M059J (cell line): ENCODE measurements at places on chromosomes 2 and 18. TPM values are rescaled to one million over a fixed set of nuclear protein-coding genes. Genes with fewer than 3 reads are reported as not detected.

The PLGLB1 gene
- 0.49 TPM in 1 of 2 replicates, not detected in the other for total RNA-seq

The CD8B gene
- not detected in 2 replicates for total RNA-seq

- DNase-seq = no peak
These were observed 26.0 kb downstream of the TLK1 start for GRCh38 chr2:171134624-171135230.

DNA sequence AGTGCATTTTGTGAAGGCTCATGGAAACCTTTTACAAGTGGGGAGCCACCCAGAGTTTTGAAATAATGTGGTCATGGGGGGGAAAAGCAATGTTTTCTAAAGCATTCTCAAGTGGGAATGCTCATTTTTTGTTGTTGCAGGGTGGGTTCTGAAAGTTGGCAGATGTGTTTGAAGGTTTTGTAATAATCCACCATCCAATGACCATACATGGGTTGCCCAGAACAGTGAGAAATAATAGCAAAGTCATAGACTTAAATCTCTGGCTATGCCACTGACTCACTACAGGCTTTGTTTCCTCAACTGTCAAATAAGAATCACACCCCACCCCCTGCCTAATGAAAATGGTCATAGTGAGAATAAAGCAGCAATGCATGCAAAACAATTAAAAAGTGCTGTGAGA, 2.9 kb downstream of the DSG3 start:
- DNase-seq = no peak

GRCh38 chr18:46627136-46627535, 29.9 kb downstream of the LOXHD1 start:
- peak; percentile 3 for DNase-seq

- no peak for DNase-seq
These were observed 1.6 kb downstream of the PDCD1 start for GRCh38 chr2:241857041-241857541.

DNA sequence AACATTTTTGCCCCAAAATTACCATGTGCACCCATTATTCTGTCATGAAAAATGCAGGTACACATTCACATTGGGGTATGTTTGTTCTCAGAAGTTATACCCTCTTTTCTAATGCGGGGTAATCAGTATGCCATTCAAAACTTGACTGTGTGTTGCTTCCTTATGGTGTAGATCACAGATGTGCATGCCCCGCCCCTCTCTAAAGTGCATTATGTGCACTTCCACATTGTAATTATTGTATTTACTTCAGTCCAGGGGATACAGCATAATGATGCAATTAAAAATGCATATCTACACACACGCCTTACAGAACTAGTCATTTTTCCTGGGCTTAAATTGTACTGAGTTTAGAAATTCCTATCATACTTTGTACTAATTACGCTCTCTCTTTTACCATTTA, 48.8 kb downstream of the SLC9A2 start:
- no peak for DNase-seq

DNA sequence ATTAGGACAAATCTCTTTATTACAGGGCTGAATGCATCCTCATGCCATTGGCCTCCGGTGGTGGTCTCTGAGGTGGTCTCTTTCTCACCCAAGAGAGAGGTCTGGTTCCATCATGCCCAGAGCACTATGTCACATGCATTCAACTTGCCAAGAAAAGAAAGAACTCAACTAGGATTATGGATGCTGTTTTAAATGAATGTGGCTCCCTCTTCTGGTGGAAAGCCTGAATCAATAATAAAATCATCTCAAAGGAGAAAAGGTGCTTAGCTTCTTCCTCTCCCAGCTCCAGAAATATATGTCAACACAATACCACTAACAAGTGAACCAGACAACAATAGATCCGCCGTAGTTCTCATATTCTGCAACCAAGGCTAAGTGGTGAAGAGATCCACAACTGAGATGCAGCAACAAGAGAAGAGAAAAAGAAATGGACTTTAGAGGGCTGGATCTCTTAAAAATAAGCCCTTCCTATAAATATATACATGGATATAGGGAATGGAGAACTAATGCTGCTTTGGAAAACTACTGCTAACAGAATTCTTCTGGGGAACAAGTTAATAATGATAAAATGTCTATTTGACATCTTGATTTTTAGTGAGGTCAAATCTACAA, 396.8 kb downstream of the NCKAP5 start:
- peak; percentile 73 for DNase-seq
